ENCODE measurements at places on chromosomes 4 and X.

DNA sequence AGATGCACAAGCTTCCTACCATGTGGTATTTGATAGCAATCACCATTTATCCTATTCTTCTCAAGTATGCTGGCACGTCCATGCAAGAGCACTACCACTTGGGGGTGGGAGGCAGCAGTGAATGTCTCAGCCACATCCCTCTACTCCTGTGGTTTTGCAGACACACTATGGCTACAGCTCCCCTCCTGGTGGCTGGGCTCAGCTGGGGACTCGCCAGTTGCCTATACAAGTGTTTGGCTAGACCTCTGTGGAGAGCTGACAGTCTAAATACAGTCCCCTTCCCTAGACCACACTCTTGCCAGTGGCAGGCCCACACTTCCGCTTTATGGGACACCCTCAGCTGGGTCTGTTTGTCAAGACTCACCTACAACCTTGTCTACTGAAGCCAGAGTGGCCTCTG lies 53.2 kb downstream of the ADGRA3 start:
- no peak for DNase-seq

GRCh38 chr4:6229671-6230501 lies 29.5 kb upstream of the JAKMIP1 start:
- DNase-seq, result no peak

DNA sequence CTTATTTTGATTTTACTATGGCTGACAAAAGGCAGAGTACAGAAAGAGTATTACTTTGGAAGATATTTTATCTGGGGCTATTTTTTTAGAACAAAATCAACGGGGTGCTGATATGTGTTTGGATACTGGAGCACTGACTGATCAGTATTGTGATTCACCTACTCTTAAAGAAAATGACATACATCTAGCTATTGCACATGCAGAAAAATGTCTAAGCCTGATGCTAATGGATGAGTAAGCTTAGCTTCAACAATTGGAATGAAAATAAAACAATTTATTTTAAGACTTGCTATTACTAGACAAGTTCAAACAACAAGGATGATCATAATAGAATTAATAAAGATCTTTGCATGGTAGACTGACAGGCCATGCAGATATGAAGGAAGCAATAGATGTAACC lies 262.0 kb downstream of the PPP1R2C start:
- no peak for DNase-seq

DNA sequence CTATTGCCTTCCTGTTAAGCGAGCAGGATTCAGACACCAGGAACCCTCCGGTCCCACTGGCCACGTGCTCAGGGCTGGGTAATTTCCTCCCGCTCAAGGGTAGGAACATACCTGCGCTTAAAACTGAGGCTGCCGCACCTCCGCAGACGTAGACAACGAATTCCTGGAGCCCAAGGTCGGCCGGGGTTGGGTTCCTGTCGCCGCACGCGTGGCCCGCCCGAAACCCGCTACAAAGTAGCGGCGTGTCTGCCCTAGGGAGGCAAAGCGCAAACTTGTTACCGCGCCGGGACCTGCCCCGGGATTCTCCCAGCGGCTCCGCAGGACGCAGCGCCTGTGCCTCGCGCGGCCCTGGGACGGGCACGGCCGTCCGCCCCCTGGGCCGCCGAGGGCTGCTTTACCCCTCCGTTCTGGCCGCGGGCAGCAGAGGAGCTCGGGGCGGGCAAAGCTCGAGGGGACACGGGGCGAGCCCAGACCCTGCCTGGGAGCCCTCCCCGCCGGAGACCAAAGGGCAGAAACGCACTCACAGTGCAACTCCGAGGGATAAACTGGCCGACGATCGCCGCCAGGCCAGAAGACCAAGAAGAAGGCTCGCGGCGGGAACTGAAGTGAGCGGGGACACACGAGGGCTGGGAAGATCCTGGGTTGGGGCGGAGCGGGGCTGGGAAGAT lies at the start of gene ERVMER34-1:
Gene ERVMER34-1 (minus strand): TSS at position 607 of the 668 bp plus-strand sequence. CDS start 5,905 bp downstream, outside the sequence.
- no peak for DNase-seq

DNA sequence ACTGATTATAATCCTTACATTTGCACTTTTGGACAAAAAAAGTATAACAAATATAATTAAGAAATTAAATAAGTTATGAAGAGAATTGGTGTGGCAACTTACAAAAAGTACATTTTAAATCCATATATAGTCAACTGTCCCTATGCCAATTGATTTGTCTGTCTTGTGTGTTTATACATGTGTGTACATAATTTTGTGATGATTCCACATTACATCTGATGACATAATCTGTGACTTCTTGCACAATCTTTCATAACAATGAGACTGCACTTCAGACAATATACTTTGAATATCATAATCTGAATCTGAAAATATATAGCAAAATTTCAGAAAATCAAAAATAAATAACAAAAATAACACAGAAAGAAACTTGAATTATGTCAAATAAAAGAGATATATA lies 953.4 kb downstream of the FAT4 start:
- DNase-seq, result no peak

- DNase-seq, result no peak
Observed at GRCh38 chrX:78327370-78328086, at the start of gene CYSLTR1. CYSLTR1 (minus strand) TSS chrX:78327611; CDS start chrX:78273746, 53,865 bp downstream.

DNA sequence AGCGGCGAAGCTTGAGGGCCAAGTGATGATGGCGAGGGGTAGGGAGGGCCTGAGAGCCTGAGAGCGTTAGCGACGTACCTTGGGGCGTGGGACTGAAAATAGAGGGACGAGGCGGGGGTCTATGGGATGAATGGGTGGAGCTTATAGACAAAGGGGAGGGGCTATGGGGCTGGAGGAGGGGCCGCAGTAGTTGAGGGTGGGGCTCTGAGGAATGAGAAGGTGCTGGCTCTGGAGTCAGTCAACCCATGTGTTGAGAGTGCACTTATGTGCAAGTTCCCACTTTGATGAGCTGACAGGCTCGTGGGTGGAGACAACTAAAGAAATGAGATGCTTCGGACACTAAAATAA lies 488 bp downstream of the TBC1D25 start:
- no peak for DNase-seq

DNA sequence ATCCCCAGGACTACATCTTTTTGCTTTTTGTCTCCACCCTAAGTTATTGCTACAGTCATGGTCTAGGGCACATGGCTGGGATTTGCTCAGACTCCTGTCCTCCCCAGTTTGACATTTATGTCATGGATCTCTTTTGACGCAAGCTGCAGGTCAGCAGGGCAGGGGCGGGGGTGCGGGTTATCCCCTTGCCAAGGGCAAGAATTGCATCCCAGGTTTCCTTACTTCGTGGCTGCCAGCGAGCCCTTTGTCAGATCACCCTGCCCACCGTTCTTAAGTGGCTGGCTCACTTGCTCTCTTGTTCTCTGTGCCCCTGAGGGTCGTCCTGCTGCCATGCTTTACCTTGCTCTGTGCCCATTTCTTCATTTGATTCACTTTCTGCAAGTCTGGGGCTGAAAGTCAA lies 21.1 kb upstream of the UBA1 start:
- DNase-seq, result no peak

GRCh38 chr4:85928775-85929591 lies 430.9 kb downstream of the MAPK10 start:
- DNase-seq, result no peak
